ENCODE measurements at places on chromosomes 3 and 15.
A peak's percentile ranks its signal among the peaks of the same experiment; 100 is the strongest.

DNA sequence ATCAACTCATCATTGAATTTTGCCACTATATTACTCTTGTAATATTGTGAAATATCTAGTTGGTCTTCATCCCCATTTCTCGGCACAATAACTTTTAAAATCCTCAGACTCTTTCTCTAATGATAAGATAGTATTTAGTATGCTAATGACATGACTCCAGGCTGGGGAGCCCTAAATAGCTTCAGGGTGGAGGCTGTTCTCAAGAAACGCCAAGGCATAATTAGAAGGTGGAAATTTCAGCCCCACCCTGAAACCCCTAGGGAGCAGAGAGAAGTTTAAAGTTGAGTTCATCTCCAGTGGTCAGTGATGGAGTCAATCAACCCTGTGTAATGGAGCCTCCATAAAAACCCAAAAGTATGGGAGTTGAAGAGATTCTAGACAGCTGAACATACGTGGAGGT is 81.1 kb upstream of the SERPINI2 start:
- no peak for DNase-seq

DNA sequence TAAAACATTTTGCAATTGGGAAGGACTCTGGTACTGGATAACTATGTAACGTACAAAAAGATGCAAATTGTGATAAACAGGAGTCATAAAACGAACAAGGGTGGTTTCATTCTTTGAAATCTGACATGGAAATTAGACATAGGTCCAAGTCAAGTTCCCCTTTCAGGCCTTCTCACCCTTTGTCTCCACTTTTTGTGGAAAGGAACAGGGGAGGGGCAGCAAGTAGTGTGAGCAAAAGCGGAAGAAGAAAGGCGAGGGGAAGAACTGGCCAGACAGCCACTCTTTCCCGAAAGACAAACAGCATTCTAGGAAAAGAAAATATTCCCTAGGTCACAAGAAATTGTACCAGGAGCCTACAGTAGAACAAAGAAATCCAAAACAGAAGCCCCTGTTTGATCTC is 52.6 kb downstream of the MCF2L2 start:
- DNase-seq = no peak

DNA sequence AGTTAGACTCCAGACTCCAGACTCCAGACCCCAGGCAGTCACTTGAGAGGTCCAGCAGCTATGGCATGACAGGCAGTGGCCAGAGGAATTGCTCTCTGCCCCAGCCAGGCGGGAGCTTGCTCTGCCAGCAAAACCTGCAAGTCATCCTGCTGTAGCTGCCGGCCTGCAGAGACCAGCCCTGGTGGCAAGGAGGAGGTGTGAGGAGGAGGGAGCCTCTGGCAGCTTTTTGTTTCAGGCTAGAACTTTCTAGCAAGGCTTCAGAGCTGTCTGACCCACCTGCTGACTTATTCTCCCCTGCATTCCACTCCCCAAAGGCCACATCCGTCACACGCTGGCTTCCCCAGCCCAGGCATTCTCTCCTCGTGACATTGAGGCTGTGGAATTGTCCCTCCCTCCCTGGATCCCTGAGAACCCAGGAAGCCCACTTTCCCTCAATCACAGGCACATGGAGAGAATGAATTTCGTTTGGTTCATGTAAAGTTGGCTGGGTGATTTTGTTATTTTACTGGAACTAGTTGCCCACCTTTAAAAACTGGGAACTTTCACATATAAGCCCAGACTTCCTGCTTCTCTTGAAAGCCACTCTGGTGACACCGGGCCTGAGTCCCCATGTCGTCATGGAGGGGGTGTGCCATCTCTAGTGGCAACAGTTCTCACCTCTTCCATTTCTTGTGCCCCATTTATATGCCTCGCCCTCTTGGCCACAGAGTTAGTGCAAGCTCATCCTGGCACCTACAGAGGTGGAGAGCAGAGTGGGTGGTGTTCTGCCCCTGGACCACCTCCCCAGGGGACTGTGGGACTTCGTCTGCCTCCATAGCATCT is 82.7 kb downstream of the ABHD5 start:
- DNase-seq = no peak

DNA sequence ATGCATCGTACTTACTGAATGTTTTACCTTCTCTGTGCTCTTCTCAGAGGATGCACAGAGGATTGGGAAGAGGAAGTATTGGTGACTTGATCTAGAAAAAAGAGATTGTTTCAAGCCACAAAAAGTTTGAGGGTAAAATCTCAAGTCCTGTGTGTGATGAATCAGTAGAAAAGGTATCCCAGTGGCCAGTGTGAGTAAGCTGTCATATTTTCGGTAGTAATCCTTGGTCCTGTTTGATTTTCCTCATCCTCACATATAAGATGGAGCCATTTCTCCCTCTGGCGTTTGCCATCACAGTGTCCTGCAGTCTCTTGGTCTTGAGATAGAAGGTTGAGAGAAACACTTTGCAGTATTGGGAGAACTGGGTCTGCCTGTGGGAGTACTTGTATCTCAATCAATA is 166.8 kb downstream of the LPP start:
- no peak for DNase-seq

GRCh38 chr15:47998619-47999019 is 122.2 kb upstream of the SLC24A5 start:
- no peak for DNase-seq

DNA sequence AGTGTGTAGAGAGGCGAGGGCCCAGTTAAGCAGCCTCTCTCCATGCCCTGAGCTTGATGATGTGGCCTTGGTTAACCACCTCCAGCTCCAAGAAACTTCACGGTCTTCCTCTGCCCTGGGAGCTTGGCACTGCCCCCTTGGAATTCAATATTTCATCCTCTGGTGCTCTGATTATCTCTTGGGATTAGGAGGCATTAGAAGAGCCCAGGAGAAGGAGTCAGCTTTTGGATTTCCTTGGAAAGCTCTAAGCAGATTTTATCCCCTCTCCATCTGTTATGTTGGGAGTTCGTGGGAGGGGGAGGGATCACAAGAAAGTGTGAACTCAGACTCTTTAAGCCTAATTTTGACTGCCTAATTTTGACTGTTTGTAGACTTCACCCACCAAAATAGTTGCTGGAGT is 132.7 kb upstream of the AGBL1 start:
- DNase-seq = no peak

DNA sequence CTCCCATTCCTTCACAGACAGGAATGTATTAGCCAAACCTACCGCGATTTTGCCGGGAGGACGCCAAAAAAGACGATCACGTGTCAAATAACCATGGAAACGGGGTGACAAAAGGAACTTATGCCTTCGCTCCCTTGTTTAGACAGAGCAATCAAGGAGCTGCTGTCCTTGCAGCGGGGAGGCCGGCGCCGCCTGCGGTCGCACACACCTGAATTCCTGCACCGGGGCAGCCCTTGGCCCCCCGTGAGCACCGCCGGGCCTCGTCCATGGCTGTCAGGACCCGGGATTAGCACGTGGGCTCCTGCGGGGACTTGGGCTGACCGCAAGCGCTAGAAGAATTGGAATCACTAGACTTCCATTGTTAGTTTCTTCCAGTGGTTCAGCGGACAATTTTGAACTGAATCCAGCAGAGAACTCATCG is 193.1 kb downstream of the SHQ1 start:
- DNase-seq = no peak

DNA sequence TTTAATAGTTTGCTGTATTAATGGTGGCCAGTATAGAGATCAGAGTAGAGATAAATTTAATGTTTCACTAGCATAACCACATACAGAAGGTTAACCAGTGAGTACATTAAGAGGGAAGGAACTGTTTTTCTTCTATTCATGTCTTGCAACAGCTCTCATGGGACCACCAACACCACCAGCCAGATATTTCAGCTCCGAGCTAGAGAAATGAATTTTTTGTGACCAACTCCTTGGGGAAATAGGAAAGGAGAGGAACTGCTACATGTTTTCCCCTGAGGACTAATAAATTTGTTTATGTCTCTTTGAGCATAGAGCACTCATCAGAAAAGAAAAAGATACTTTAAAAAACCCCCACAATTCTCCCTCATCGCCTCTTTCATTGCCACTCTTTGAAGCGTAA is 247.5 kb downstream of the MBNL1 start:
- no peak for DNase-seq

- DNase-seq = no peak
These were observed 33.7 kb upstream of the TEX264 start for GRCh38 chr3:51637144-51637940.

DNA sequence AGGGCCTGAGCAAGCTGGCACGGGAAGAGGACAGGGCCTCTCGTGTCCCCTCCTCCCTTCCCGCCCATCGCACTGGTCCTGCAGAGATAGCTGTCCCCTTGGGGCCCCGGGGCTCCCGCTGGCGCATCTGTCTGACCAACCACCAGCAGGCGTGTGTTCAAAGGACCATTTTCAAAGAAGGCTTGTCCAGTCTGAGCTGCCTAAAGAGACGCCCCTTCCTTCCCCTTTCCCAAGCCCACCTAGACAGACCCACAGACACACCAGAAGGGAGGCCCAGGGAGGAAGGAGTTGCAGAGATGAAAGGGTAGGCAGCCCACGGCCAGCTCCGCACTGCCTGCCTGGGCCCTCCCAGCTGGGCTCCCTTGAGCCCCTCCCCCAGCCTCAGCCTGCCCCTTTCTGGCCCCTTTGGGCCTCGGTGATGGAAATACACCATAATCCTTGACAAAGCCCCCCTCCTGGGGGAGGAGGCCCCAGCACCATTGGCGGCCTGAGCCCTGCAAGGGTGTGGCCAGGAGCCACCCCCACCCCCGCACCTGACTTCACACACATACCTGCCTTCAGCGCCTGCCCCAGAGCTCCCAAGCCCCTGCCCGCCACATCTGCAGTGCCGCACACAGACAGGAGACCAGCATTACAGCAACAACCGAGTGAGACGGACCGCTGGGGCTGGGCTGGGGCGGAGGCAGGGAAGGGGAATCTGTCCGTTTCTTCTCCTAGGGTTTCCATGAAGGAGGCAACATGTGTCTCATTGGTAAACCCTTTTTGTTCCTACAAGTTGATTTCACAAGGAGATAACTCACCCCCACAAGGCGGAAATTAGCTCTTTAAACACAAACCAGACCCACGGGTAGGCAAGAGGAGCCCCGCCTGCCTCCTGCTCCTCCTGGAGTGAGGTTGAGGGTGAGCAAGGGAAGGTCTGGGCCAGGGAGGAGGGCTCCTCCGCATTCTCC is at the start of gene STRA6:
TSS of gene STRA6 (minus strand) at position 336 of the 950 bp plus-strand sequence. CDS start 520 bp downstream, outside the sequence.
- DNase-seq = no peak

DNA sequence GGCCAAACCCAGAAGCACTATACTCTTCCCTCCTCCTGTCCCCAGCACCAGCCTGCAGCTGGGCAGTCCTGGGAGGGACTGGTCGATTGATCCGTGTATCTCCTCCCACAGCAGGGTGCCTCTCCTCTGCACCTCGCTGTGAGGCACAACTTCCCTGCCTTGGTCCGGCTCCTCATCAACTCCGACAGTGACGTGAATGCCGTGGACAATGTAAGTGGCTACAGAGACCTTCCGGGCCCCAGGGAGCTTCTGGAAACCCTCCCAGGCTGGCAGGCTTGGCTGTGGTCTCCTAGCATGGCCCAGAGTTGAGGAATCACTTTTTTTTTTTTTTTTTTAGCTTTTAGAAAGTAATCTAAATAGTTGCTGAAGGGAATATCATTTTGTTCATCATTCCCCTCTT is 30.7 kb downstream of the ANKDD1A start:
- no peak for DNase-seq

- no peak for DNase-seq
These were observed 1.4 kb downstream of the EPHB1 start for GRCh38 chr3:134796281-134797056.

- DNase-seq = peak; percentile 9
These were observed 47.3 kb downstream of the EIF3J start for GRCh38 chr15:44584162-44584749.

- DNase-seq = no peak
These were observed 100.1 kb downstream of the DPH6 start for GRCh38 chr15:35445891-35446290.

GRCh38 chr3:66904831-66905493 is 93.1 kb upstream of the KBTBD8 start:
- no peak for DNase-seq

GRCh38 chr3:179768080-179768479 is 115.2 kb downstream of the USP13 start:
- DNase-seq = no peak

GRCh38 chr3:161371441-161372320 is at the start of gene SPTSSB:
TSS of gene SPTSSB (minus strand) at chr3:161371517. CDS start at chr3:161346323, 25,194 bp downstream.
- DNase-seq = no peak

GRCh38 chr15:24924153-24924552 is 30.6 kb upstream of the SNRPN start:
- DNase-seq = no peak

- DNase-seq = no peak
These were observed 46.8 kb upstream of the SLC6A1 start for GRCh38 chr3:10945683-10946287.

All from stimulated activated CD8-positive, alpha-beta memory T cell treated with anti-CD3 and anti-CD28 coated beads, Interleukin-7, amount 100 ng/mL, for 1 hour (primary cell).